Hematopoietic multipotent progenitor cell treated with erythropoietin and hydrocortisone succinate and interleukin-3 and kit ligand, for 6 days (in vitro differentiated cells): ENCODE measurements at places on chromosomes 7 and 10.

DNA sequence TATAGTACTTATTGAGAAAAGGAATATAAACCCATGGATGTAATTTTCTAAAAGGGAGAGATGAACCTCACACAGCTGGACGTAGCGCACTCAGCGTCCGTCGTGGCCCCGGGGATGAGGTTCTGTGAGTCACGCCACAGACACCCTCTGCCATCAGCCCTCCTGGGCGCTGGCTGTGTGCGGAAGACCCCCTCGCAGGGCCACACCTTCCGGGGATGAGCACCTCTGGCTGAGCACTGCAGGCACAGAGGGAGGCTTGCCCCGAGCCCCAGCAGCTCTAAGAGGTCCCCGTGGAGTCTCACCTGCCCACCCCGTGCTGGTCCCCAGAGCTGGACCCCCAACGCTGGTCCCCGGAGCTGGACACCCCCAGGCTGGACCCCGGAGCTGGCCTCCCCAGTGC is 215.8 kb downstream of the PTPRN2 start:
- DNase-seq = no peak

GRCh38 chr7:93015779-93016481 is 101.8 kb downstream of the SAMD9 start:
- peak; percentile 61 for DNase-seq

- no peak for DNase-seq
Measured at GRCh38 chr10:89428877-89429276, 14.5 kb downstream of the IFIT5 start.

DNA sequence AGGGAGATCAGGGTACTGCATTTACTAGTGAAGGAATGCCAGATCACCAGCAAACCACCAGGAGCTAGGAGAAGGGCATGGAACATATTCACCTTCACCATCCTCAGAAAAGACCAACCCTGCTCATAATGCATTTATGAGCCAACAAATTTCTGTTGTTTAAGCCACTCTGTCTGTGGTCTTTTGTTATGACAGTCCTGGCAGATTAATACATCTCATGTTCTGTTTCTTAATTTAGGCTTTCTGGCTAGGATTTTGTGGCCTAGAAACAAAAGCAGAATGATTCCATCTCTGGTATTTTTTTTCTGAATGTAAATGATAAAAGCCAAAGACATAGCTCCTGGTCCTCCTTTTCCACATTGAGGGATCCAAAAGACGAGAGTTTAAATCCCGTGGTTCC is 797.9 kb downstream of the TYW1 start:
- DNase-seq = no peak

DNA sequence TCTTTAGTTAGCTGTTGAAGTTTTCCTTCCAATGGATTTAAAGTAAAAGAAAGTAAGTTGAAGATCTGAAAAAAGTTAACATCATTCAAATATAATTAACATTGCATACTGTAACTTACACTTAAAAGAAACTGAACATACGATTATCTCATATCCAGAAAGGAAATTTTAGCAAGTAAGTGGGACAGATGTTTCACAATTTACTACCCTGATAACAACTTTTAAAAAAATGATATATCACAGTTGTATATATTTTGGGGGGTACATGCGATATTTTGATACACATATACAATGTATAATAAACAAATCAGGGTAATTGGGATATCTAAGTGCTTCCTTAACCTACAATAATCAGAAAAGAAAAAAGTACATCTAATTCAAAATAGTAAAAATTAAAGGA is 44.2 kb downstream of the ASZ1 start:
- no peak for DNase-seq

DNA sequence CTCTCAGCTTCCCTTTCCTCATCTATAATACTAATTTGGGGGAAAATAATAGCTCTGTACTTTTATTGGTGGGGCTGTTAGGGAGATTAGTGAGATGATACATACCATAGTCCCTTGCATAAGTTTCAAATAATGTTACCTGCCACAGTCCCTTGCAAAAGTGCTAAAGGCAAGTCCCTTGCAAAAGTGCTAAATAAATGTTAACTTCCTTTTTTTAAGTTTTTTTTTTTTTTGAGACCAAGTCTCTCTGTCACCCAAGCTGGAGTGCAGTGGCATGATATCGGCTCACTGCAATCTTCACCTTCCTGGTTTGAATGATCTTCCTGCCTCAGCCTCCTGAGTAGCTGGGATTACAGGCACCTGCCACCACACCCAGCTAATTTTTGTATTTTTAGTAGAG is 43.4 kb upstream of the SRGN start:
- peak; percentile 68 for DNase-seq

DNA sequence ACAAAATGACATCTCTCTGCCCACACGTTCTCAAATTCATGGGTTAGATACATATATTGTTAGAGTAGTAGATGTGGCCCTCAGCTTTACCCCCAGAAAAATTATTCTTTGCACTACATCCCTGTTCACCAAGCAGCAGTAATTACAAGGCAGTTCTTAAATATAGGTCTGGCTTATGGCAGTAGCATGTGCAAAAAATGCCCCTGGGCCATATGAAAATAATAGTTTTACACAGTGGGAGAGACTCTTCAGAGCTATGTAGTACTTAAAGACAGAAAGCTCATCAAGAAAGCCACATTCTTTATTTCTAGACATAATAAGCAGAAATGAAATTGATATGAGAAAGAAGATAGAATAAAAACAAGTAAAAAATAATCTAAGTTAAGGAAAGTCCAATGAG is 196.3 kb upstream of the FOXP2 start:
- no peak for DNase-seq

GRCh38 chr10:33180921-33181320 is 153.5 kb downstream of the NRP1 start:
- DNase-seq = no peak

- no peak for DNase-seq
Measured at GRCh38 chr7:104093127-104093526, 103.7 kb upstream of the RELN start.

GRCh38 chr7:107638594-107638993 is 22.0 kb upstream of the SLC26A4 start:
- DNase-seq = peak; percentile 18

- peak; percentile 19 for DNase-seq
Measured at GRCh38 chr7:88328787-88329186, 22.1 kb upstream of the STEAP4 start.

DNA sequence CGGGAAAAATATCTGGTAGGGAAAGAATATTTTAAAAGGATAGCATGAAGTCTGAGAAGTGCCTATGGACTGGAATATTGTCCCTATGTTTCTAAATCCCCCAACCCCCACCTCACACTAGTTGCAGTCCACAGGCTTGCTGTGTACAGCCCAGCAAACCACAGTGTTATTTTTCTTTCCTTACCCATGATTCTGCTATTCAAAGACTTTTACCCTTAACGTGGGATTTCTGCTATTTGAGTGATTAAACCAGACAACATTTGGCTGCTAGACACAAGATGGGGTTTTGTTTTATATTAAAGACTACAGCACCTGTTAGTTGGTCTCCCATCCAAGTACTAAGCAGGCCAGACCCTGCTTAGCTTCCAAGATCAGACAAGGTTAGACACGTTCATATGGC is 120.5 kb upstream of the MYO3A start:
- DNase-seq = no peak

GRCh38 chr7:111647881-111648280 is 85.6 kb upstream of the IMMP2L start:
- no peak for DNase-seq

GRCh38 chr7:96713037-96713436 is 3.4 kb upstream of the SEM1 start:
- no peak for DNase-seq

DNA sequence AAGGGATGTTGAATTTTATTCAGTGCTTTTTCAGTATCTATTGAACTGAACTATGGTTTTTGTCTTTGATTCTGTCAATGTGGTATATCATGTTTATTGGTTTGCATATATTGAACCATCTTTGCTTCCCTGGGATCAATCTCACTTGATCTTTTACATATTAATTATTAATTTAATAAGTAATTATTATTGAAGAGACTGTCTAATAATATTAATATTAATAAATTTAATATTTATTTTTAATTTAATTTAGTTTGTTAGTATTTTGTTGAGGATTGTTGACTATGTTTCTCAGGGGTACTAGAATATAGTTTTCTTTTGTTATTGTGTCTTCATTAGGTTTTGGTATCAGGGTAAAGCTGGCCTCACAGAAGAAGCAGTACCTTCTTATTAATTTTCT is 26.5 kb upstream of the TRA2A start:
- no peak for DNase-seq

DNA sequence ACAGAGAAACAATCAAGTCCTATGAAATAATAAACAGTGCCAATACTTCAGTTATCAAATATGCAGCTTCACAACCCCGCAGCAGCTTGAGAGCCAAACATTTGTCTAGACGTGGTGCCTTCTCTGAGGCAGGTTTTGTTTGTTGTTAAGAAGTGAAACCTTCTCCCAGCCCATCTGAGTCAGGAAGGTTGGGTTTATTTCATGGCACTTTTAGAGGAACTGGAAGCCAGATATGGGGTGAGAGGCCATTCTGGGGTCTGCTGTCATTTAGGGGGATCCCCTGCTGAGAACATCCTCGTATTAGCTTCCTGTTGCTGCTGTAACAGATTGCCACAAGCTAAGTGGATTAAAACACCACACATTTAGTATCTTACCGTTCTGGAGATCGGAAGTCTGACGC is 113.6 kb downstream of the GRK5 start:
- no peak for DNase-seq

GRCh38 chr10:35299016-35299415 is 37.3 kb upstream of the CCNY start:
- no peak for DNase-seq

GRCh38 chr7:18401757-18402156 is 93.8 kb upstream of the HDAC9 start:
- DNase-seq = peak; percentile 9

- no peak for DNase-seq
Measured at GRCh38 chr7:146146831-146147486, 30.4 kb downstream of the CNTNAP2 start.

- no peak for DNase-seq
Measured at GRCh38 chr10:21758239-21758638, 224.2 kb downstream of the MLLT10 start.

GRCh38 chr7:159031750-159032149 is 112.9 kb downstream of the VIPR2 start:
- DNase-seq = no peak

- DNase-seq = no peak
Measured at GRCh38 chr10:108574233-108574632, 1349.1 kb downstream of the XPNPEP1 start.

DNA sequence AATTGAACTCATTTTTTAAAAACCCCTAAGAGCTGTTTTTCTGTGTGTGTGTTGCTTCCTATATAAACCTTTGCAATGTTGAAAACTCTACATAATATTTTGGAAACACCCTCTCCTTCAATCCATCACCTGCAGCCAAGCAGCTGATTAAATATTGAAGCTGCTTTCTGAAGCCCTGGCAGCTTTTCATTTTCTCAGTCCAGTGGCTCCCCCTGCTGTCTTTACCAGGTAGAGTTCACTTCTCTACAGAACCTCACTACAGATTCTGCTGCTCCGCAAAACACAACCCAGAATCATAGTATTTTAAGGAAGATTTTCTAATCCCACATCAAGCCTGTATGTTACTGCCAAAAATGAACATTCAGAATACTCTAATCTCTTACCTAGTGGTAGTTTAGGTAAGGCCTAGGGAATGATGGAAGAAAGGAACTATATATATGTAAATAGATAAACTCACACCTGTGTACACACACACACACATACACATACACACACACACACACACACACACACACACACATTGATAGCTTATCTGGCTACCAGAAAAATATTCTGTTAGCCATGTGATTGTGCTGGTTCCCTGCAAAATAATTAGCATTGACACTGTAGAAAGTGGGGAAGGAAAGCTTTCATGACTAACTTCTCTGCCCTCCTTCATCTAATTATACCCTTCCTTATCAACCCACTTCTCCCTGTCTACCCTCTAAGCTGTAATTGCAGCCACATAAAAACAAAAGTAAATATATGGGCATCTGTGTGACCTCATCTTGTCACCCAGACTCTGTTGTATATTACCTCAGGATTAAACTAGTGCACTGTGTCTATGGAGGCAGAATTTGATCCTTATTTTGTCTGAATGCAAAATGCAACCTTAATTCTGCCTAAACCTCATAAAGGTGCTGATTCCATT is 229.5 kb upstream of the FZD1 start:
- DNase-seq = peak; percentile 59

DNA sequence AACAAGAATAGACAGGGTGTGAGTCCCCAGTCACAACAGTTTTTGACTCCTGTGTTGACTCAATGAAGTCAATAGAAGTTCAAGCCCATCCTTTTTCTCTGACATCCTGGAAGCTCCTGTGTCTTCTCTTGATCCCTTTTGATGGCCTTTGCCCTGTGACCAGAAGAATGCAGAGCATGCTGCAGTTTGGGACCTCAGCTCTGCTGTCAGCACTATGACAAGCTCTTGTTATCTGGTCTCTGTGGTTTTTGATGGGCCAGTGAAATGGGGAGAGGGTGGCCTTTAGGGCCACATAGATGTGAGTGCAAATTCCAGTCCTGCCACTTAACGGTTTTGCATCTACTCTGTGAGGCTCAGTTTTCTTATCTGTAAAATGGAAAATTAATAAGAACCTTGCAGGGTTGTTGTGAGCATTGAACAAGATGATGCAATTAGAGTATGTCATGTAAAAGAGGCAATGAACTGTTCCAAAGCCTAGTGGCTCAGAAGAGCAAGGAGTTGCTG is 102.4 kb upstream of the IKZF1 start:
- DNase-seq = no peak

- DNase-seq = no peak
Measured at GRCh38 chr7:147513451-147513850, 1077.1 kb upstream of the C7orf33 start.

GRCh38 chr7:22433710-22434460 is 66.1 kb downstream of the STEAP1B start:
- DNase-seq = no peak

- no peak for DNase-seq
Measured at GRCh38 chr7:135486261-135486920, 23.5 kb downstream of the CNOT4 start.

GRCh38 chr10:11479300-11479699 is 132.2 kb downstream of the USP6NL start:
- DNase-seq = no peak
